NCI-H2107 (cell line): ENCODE measurements at places on chromosomes 13 and 19.

DNA sequence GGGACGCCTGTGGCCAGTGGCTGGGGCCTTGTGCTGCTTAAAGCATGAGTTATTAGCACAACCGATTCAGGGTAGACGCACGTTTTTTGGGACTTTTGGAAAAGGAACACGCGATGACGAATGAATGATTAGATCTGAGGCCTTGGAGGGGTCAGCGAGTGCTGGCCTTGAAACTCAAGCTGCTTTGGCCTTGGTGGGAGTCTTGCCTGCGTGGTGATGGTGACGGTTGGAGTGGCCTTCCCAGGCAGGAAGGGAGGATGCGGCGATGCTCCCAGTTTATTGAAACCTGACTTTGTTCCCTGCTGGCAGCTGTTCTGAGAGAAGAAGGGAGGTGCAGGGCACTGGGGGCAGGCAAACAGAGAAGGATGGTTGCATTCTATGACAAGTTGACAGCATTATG lies 63.1 kb upstream of the RNF113B start:
- no peak for DNase-seq

- no peak for DNase-seq
Measured at GRCh38 chr19:44345959-44346358, 10.5 kb downstream of the ZNF112 start.

GRCh38 chr13:21355304-21355703 lies 103.8 kb downstream of the ZDHHC20 start:
- no peak for DNase-seq

GRCh38 chr13:29959086-29959485 lies 108.7 kb upstream of the UBL3 start:
- no peak for DNase-seq

DNA sequence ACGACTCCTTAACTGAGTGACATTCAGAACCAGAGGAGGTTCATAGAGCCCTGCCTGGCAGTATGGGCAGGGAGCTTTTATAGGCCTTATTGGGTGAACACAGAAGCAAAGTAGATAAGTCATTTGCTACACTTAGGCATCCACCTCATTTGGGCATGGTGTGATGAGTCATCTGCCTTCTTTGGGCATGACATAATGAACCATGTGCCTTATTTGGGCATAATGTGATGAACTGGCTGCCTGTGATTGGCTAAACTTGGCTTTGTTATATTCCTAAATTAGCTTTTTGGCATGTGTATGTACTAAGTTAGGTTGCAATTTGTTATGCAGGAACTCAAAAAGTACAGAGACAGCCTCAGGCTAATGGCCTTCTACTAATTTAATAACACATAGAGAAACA lies 2210.2 kb upstream of the PCDH20 start:
- no peak for DNase-seq

GRCh38 chr13:70375718-70376117 lies 267.5 kb upstream of the KLHL1 start:
- DNase-seq = no peak

- peak; percentile 9 for DNase-seq
Measured at GRCh38 chr13:92187378-92187989, 789.1 kb downstream of the GPC5 start.

GRCh38 chr19:51724543-51724942 lies 752 bp upstream of the HAS1 start:
- DNase-seq = no peak

- no peak for DNase-seq
Measured at GRCh38 chr19:32819419-32820400, 49.9 kb downstream of the SLC7A9 start.

GRCh38 chr13:112067116-112067741 lies at the start of gene SOX1:
Gene SOX1, plus strand, starts transcription at chr13:112067149. Its CDS starts 510 bp downstream, at chr13:112067659.
- no peak for DNase-seq

DNA sequence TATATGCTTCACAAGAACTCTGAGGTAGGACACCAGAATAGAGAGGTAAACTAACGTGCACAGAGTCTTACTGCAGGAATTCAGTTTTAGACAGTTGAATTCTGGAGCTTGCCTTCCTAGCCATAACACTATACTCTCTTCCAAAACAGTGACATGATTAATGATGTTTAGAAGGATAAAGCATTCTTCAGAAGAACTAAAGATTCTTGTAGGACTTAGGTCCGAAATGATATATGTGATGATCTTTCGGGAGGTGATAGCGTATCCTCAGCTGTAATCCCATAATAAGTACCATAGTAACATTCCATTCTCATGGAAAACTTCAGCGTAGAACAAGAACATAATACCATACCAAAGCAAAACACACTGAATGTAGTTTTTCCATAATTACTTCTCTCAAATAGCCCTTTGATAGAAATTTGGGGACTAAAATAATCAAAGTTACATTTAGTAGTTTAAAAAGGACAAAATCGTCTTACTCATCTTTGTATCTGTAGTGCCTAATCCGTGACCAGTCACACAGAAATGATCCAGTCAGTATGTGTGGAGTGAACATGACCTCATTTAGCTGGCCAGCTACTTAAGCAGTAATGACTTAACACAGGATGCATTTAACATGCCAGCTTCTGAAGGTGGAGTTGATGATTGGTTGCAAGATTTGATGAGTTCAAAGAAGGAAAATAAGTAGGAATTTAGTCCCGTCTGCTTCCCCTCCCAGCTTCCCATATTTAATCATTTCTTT lies 38.4 kb downstream of the PIBF1 start:
- DNase-seq = no peak

DNA sequence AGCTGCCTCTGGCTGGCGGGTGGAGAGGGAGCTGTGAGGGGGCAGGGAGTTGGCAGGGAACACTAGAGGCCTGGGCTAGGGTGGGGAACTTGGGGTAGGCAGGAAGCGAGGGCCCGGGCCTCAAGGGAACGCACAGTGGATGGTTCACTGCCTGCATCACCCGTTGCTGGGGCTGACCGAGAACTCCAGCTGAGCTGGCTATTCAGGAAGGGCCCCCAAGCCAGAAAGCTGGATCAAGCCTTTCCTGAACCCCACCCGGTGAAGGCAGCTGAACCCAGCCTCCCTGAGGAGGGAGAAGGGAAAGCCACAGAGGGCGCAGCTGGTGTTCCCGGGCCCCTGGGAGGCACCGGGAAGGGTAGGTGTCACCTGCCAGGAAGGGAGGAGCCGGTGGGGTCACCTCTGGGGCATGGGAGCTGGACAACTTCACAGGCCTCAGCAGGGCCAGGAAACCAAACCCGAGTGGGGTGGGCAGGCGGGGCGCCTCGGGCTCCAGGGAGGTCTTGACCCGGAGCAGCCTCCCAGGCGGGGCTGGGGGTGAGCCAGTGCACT lies 13.9 kb downstream of the PALM start:
- DNase-seq = no peak

DNA sequence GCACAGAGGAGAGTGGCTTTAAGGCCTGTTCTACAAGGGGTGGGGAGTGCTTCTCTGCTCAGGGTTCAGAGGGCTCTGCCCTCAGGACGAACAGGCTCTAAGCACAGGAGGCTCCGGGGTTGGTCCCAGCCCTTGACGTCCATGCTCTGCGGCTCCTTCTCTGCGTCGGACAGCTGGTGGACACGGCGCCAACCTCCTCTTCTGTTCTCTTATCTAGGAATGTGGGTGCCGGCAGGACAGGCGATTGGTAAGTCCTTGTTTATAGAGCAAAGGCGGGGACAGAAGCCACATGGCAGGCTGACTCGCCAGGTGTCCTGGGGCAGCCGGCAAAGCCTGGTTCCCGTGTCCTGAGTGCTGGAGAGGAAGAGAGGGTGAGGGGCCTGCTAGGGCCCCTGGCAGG lies 8.4 kb upstream of the RPS15 start:
- DNase-seq = no peak

GRCh38 chr19:42113641-42114348 lies 18.5 kb downstream of the POU2F2 start:
- DNase-seq = peak; percentile 78

DNA sequence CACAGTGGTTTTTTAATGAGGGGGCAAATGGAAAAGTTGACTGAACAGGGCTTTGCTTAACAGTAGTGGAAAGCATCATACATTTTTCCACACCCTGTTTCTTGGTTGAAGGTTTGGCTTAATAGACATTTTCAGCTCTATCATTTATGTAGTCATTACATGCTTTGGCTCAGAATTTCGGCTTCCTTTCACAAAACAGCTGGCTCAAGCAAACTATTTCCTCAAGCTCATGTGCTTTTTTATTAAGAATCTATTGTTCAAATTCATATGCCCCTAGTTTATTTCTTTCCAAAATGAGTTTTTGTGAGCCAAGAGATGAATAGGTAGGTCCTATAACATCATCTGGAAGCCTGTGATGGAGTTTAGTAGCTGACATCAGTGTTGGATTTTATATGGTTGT lies 113.8 kb downstream of the SLITRK6 start:
- DNase-seq = no peak
